MCF 10A (cell line): ENCODE measurements at places on chromosomes 5 and 9. TPM values are rescaled to one million over a fixed set of nuclear protein-coding genes. Genes with fewer than 3 reads are reported as not detected.

PCDHAC2 gene
- 9.3 and 12.3 TPM in 2 replicates for total RNA-seq

ADAM19 gene
- total RNA-seq = 0.47 and 0.96 TPM in 2 replicates

MACIR gene
- 6.6 and 8.9 TPM in 2 replicates for total RNA-seq

MCC gene
- 25.3 and 28.2 TPM in 2 replicates for total RNA-seq

- no peak for DNase-seq
These were observed 103.5 kb downstream of the MAMDC2 start for GRCh38 chr9:70147196-70147595.

DNA sequence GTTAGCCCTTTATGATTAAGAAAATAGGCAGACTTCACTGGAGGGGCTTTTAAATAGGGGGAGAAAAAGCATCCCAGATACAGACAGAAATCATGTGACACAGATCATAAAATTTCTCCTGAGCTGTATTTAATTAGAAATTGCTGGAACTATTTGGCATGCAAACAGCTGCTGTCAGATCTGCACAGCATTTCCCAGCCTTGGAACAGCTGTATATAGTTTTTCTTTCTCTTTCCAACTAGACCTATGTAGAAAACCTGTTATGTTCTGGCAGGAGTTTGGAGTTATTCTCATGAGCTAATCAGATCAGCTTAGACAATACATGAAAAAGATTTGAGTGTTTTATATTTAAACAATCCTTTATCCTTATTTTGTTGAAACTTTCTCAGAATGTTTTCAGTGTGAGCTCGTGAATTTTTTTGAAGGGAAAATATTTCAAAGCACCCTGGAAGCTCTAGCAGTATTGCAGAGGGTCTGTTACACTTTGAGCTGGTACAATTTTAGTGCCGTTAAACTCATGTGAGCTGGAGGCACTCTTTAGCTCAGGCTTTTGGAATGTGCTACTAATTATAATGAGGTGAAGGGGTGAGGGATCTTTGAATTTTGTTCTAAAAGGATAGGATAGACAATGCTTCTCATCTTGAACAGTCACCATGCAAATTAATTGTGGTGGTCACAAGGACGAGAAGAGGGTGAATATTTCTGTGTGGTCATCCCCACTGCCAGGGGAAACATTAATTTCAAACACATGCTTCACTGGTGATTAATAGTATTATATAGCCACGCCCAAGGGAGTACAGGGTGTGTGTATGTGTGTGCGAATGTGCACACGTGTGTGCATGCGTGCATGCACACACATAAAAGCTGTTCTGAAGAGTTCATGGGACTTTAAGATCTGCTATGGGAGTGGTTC lies 239.4 kb upstream of the FBXL7 start:
- no peak for DNase-seq

GRCh38 chr5:154403776-154404387 lies 41.9 kb upstream of the SAP30L start:
- no peak for DNase-seq

DNA sequence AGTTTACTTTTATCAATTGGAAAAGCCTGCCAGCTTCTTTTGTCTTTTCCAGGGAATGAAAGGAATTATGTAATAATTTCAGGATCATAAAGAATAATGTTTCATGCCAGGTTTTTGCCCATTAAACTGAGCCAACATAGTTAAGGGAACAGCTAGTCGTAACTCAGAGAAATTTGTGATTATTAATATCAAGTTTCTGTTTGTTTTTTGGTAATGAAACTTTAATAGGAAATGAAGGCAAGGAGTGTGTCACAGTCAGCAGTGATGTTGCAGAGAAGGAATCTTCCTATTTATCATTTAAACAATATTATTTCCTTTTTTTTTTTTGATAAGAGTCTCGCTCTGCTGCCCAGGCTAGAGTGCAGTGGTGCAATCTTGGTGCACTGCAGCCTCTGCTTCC lies 10.7 kb downstream of the NFIL3 start:
- no peak for DNase-seq

DNA sequence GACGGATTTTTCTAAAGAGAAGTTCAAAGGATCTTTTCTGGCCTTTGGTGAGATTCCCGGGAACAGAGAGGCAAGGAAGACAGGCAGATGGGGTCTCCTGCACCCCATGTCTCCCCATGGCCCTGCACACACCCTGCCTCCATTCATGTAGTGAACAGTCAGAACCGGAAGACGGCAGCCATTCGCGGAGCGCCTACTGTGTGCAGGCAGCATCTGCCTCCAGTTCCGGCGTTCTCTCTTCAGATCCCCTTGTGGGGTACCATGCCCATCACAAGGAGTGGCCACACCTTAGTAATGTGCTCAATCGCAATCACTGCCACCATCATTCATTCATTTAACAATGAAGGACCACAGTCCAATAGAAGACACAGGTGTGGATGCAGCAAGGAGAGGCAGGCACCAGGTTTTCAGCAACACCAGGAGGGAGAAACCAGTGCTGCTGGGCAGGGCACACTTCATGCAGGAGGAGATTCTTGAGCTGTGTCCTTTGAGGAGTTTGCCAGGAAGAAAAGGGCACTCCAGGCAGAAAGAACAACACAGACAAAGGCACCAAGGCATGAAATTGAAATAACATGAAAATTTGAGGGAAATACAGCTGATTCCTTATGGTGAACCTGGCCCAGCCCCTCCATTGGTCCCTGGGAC lies 171.5 kb upstream of the PHYKPL start:
- DNase-seq = no peak

- DNase-seq = no peak
These were observed 364.9 kb downstream of the ICE1 start for GRCh38 chr5:5787373-5787772.

GRCh38 chr5:58898538-58898937 lies 315.7 kb downstream of the RAB3C start:
- DNase-seq = no peak

GRCh38 chr9:117265253-117265652 lies 149.6 kb downstream of the ASTN2 start:
- DNase-seq = no peak

DNA sequence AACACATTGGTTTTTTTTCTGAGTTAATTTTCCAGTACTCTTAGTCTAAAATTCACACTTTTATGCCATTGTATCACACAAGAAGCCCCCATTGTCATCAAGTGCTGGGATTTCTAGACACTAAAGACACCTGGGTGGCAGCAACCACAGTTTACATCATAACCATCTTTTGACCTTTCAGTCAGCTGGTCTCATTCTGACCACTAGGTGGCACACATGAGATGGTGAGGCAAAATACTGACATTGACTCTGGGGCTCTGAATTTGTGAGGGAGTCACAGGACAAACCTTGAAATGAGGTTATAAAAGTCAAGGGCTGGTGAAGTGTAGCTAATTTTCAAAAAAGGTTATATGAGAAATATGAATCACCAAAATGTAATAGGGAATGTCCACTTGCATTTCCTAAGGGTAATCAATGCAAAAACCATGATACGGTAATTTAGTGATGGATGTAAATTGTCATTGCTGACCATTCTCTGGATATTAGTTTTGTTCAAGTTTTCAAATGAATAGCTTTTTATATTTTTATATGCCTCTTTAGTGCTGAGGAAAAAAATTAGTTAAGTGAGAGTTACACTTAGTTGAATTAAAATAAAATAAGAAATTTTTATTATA lies 229.4 kb downstream of the DMAC1 start:
- peak; percentile 81 for DNase-seq
